GM23338 (cell line): ENCODE measurements at places on chromosomes 5 and 9. TPM values are rescaled to one million over a fixed set of nuclear protein-coding genes. Genes with fewer than 3 reads are reported as not detected.
A peak's percentile ranks its signal among the peaks of the same experiment; 100 is the strongest.

- no peak for DNase-seq
Observed at GRCh38 chr9:108389056-108389455, 466.7 kb downstream of the ACTL7B start.

DNA sequence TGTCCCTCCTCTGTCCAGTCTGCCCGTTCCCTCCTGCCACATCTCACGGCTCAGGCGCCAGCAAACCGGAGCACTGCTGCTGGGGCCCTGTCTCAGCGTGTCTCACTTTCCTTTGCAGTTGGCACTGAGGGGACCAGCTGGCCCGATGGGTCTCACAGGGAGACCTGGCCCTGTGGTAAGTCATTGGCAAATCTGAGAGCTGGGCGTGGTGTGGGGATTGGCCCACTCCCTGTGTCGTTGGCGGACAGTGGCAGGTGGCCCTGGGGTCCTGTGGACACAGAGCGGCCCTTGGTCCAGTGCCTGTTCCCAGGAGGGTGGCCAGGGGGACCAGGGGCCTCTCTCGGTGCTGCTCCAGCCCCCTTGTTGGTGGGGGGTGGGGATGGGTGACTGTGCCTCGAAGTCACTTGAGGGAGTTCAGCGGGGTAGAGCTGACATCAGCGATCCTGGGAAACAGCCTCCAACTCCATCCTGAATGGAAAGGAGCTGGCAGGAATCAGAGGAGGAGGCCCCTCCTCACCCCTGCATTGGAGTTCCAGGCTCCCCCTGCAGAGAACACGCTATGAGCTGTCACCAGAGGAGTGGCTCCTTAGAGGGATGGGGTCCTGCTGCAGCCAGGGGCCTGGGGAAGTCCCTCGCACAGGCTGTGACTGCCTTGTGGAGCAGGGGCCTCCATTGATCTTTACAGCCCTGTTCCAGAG lies 111.0 kb downstream of the COL5A1 start:
- DNase-seq, result no peak

DNA sequence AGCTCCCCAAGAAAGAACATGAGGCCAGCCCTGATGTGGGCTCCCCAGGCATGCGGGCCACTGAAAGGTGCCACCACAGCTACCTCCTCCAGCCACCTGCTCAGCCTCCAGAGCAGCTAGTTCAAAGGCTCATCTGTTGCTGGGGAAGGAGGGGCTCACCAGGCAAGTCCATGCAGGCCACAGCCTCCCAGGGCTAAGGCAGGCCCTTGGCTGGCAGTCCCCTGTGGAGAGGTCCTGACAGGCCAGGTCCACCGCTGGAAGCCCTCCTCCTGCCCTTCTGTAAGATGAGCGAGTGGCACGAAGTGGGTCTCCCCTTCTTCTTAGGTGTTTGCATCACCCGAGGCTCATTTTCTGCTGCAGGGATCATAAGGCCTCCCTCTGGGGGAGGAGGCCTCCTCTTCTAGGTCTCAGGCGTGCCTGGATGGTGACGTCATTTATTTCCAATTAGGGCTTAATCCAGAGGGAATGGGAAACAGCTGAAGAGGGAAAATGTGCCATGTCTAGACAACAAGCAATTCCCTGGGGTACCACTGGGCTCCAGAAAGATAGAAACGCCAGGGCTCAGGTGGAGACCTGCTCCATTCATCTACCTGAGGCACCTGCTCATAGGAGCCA lies 91.6 kb downstream of the CFAP90 start:
- no peak for DNase-seq

- DNase-seq, result no peak
Observed at GRCh38 chr9:88998503-88998902, 7.2 kb downstream of the S1PR3 start.

DNA sequence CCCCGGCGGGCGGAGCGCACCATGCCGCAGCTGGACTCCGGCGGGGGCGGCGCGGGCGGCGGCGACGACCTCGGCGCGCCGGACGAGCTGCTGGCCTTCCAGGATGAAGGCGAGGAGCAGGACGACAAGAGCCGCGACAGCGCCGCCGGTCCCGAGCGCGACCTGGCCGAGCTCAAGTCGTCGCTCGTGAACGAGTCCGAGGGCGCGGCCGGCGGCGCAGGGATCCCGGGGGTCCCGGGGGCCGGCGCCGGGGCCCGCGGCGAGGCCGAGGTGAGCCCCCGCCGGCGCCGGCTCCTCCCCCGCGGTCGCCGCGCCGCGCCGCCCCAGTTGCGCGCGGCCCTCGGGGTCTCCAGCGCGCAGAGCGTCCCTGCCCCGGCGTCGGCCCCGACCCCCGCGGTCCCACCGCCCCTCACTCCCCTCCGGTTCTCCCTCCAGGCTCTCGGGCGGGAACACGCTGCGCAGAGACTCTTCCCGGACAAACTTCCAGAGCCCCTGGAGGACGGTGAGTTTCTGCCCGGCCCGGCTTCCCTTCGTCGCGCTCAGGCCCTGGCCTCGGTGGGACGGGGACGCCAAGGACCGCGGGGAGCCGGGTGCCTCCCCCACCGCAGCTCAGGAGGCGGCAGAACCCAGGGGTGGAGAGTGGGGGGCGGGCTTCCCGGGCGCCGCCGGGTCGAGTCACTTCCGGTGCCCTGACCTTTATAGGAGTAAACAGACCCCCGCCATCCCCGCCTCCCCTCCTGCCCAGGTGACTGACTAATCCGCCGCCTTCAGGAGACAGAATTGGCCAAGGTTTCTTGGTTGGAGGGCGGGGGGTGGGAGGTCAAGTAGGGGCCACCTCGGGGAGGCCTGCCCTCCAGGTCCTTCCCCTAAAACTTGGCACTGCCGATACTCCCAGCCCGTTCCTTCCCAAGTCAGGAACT lies 665 bp downstream of the TCF7 start:
- DNase-seq, result peak; percentile 91

- peak; percentile 86 for DNase-seq
Observed at GRCh38 chr5:124639095-124639665, 107.3 kb downstream of the ZNF608 start.

GRCh38 chr9:125747765-125748445 lies 732 bp downstream of the PBX3 start:
- peak; percentile 48 for DNase-seq

GRCh38 chr9:121871431-121872025 lies 220.1 kb downstream of the DAB2IP start:
- DNase-seq, result no peak

DNA sequence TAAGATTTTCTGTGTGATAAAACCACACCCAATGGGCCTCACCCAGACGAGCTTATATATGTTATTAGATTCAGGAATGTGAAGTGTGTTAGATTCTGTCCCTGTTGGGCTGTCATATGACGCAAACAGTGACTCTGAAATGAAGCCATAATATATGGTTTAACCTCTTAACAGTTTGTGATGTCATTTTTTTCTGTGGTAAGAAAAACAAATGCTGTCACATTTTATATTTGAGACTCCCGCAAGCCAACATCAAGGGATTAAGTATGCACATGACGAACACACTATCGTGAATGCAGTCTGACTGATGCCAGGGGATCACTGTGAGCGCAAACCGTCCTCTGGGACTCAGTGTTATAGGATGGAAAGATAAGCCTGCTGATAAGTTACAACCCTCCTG lies 321.7 kb downstream of the SH3GL2 start:
- DNase-seq, result no peak

DNA sequence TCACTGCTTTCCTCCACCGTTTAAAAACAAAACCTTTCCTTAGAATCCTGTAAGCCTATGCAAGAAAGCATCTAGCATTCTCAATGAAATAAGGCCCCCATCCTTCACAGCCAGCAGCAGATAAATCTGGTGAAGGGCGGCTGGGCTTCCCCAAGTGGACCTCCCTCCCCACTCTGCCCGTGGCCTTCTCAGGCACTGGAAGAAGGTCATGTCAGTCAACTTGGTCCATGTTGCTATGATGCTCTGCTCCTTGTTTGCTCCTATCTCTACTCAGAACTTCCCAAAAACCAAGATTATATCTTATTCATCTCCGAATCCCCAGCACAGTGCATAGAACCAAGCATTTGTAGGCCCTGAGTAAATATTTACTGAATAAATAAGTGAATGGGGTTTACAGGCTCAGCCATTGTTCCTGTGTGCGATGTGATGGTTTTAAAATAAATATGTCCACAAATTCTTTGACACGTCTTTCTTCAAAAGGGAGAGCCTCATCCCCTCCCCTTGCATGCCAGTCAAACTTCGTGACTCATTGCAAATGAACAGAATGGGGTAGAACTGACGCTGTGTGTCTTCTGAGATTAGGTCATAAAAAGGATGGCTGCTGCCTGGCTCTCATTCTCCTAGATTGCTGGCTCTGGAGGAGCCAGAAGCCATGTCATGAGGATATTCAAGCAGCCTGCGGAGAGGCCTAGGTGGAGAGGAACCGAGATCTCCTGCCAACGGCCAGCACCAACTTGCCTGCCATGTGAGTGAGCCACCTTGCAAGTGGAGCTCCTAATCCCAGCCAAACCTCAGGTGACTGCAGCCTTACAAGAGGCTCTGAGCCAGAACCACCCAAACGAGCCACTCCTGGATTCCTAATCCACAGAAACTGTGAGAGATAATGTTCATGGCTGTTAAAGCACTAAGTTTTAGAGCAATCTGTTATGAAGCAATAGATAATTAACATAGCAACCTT lies 70.5 kb downstream of the MED27 start:
- no peak for DNase-seq

GRCh38 chr5:78500871-78501270 lies 140.5 kb downstream of the SCAMP1 start:
- DNase-seq, result no peak

DNA sequence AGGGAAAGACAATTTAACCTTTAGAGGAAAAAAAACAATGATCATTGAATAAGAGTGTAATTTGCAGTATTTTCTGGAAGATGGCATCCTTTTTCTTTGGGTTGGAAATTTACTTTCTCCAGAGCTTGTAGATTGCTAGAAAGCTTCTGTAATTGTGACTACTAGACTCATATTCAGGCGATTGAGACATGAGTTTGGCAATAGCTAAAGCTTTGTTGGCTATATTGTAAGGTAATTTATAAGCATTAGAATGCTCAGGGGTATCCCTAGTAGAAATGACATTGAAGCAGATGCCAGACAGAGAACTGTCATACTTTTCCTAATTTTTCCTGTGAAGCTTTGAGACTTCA lies 115.3 kb downstream of the UNC13B start:
- DNase-seq, result no peak

- DNase-seq, result no peak
Observed at GRCh38 chr9:113350107-113350661, 843 bp downstream of the BSPRY start.

- DNase-seq, result no peak
Observed at GRCh38 chr9:70618784-70619183, 204.3 kb upstream of the KLF9 start.

DNA sequence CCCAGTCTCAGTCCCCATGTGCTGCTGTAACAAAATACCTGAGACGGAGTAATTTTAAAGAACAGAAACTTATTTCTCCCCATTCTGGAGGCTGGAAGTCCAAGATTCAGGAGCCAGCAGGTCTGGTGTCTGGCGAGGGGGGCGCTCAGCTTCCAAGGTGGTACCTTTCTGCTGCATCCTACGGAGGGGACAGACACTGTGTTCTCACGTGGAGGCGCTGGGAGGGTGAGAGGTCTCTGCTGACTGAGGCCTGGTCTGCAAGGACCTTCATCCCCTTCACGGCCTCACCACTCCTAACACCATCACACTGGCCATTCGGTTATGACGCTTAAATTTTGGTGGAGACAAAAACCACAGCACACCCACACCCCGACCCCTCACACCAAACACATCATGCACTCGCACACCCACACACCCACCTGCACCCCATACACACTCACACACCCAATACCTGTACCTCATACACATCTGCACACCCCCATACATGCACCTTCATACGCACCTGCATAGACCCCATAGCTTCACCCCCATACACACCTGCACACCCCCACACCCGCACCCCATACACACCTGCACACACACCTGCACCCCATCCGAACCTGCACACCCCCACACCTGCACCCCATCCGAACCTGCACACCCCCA lies 9.8 kb upstream of the ZDHHC11 start:
- no peak for DNase-seq

DNA sequence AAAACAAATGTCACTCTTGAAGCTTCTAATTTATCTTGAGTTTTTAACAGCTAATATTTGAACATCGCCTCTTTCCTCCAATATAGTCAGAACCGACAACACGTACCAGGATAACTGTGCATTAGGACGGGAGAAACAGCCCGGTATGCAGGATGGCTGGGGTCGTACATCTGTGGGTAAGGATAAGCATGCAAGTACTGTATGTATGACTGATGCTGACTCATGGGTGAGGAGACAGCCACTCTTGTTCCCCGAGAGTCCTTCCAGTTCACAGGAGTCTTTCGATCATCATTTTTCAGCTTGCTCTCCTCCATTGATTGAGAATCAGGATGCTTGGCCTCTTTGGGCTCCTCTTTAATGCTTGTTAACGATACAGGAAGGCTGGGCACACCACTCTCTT lies 102.3 kb downstream of the ZNF608 start:
- DNase-seq, result no peak

DNA sequence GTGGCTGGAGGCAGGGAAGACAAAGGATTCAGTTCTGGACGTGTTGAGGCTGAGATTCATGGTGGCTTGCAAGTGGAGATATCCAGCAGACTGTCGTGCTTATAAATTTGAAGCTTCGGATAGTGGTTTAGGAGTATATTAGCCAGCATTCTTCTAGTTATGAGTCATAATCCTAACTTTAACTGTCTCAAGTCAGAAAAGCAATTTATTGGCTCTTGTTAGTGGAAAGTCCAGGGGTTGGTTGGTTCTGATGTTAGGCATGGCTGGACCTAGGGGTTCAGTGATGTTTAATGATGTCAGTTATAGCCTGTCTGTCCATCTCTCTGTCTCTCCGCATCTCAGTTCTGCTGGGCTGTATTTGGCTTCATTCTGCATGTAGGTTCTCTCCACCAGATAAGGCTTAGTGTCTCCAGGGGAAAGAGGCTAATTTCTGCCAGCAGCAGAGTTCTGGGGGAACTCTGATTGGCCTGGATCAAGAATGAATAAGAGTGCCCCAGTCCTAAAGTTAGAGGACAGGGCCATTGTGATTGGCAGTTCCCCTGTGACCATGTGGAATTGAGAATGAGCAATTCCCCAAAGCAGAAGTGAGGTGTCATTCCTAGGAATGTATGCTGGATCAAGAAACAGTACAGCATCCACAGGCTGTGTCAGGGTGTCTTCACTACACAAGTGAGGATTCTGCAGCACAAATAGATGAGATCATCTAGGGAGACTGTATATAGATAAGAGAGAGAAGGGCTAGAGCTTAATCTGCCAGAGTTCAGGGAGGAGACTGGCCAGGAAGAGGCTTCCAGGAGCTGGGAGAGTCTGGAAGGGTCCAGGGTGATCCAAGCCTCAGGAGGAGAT lies 72.9 kb upstream of the SHB start:
- DNase-seq, result no peak

GRCh38 chr5:80958616-80959015 lies 1.5 kb upstream of the RASGRF2 start:
- DNase-seq, result no peak

Gene NMUR2
- total RNA-seq, result not detected in 2 replicates

Gene ACTBL2
- total RNA-seq, result not detected in 2 replicates

Gene RNF14
- total RNA-seq, result 18.1 and 19.0 TPM in 2 replicates

Gene MUSK
- total RNA-seq, result not detected in 2 replicates

Gene PROB1
- 2.7 and 3.1 TPM in 2 replicates for total RNA-seq

Gene DDX4
- 0.83 TPM in 1 of 2 replicates, not detected in the other for total RNA-seq

Gene CDH12
- total RNA-seq, result not detected in 2 replicates

Gene NR6A1
- total RNA-seq, result 125 and 139 TPM in 2 replicates
